Activated naive CD4-positive, alpha-beta T cell (primary cell): ENCODE measurements at places on chromosomes 3 and 15.

DNA sequence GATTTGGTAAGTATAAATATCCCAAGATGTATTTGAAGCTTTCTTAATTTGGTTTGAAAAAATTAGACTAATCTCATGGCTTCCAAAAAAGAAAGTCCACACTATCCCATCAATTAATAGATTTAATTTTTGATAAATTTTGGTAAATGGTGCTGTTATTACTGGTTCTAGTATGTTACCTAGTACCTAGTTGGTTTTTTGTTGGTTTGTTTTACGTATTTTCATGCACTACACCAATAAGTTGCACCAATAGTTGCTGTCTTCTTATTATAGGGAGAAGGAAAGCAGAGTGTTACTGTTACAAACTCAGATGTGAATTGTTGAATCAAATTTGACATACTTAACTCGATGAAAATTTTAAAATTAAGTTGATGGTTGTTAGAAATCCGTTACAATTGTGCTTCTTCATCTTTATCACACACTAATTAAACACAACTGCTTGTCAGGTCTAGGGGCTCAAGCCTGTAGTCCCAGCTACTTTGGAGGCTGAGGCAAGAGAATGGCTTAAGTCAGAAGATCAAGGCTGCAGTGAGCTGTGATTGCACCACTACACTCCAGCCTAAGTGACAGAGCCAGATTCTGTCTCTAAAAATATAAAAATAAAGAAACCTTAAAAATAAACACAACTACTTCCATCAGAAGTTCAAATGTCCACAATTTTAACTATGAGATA lies 23.1 kb upstream of the MBNL1 start:
- no peak for DNase-seq

DNA sequence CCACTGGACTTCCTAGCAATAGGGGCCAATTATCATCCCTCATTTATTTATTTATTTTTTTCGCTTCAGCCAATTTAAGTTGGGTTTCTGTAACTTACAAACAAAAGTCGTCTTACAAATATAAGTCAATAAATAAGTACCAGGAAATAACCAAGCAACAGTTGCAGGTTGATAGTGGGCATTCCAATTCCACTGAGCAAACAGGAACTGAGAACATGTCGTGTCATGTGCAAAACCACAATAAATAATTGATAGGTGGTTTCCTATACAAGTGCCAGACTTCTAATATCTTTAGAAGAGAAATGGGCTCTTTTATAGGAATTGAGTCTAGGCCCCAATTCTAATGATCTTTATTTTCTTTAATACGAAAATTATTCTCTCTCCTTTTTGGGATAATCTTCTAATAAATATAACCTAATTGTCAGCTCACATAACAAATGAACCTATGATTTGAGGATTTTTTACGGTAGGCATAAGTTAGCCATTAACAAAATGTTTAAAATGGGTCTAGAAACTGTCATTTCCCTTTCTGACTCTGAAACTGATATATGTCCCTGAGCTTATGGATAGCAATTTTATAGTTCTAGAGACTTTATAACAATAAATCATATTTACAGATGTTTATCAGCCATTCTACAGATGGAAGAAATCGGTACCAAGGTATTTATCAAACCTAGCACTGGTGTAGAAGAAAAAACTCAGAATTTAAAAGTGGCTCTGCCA lies 571.8 kb downstream of the FOXP1 start:
- no peak for DNase-seq

DNA sequence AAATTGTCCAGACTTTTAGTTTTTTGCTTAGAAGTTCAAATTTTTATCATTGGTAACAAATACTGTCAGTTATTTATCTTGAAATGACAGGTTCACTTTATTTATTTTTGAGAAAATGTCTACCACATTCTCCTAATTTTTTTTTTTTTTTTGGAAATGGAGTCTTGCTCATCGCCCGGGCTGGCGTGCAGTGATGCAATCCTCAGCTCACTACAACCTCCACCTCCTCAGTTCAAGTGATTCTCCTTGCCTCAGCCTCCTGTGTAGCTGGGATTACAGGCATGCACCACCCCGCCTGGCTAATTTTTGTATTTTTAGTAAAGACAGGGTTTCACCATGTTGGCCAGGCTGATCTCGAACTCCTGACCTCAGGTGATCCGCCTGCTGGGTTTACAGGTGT lies 16.1 kb upstream of the EBLN2 start:
- DNase-seq, result no peak

DNA sequence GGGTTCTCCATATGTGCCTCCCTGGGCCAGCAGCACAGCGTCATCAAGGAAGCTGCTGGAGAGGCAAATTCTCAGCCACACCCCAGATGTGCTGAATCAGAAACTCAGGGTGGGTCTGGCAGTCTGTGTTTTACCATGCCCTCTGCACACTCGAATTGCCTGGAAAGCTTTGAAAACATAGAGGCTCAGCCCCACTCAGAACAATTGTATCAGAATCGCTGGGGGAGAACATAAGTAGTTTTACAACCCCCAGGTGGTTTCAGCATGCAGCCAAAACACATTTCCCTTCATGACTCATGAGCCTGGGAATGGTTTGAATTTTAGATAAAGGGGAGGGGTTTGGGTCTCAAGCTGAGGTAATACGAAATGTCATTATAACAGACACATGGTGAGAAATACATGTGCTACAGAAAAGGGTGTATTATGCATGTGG lies 9.6 kb downstream of the TGM4 start:
- no peak for DNase-seq

DNA sequence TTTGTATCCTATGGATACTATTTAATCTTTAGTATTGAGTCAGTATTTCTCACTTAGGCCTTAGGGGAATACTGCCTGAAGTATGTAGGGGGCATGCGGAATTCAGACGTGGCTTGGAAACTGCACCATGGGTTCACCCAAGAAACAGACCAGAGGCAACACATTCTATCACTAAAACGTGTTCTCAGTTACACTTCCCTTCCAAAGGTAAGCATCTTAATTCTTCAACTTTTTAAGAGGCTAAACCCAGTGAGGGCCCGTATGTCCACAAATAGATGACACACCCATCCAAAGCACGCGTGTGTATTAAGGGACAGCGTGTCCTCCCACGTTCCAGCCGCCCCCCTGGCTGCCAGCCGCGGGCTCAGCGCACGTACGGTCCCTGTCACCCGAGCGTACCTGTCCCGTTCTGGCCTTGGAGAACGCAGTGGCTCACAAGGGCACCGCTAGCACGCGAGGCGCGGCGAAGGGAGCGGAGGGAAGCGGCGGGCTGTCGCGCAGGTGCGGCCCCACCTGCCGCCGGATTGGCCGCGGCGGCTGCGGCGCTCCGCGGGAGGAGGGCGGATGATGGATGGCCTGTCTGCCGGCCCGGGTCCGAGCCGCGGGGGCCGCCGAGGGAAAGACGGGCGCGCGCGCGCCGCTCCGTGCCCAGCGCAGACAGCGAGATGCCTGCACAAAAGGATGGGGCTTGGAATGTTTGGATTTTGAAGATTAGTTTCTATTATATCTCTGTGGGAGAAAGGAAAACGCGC lies 1003.9 kb upstream of the NR2F2 start:
- no peak for DNase-seq

- DNase-seq, result no peak
Observed at GRCh38 chr3:2211568-2211967, 112.9 kb downstream of the CNTN4 start.

DNA sequence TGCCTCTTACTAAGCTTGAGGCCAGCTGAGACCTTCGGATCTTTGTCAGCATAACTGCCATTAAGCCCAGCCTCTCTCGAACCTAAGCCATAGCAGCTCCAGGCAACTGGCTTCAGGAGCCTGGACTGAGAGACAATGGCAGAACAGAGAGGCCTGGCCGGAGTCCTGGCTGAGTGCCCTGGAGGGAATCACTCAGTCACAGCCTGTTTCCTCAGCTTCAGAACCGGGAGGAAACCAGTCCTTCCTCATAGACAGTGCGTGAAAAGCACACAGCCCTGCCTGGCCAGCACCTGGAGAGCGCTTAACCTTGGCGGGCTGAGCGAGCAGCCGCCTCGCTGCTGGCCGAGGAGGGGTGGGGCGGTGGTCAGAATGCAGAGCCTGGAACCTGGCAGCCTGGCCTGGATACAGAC lies 21.6 kb downstream of the RNU5B-1 start:
- DNase-seq, result no peak

GRCh38 chr15:72487070-72487797 lies 13.1 kb downstream of the ARIH1 start:
- DNase-seq, result no peak

GRCh38 chr3:187434524-187434923 lies 66.3 kb downstream of the RTP4 start:
- no peak for DNase-seq
